ENCODE measurements at places on chromosomes 12 and 14.
A peak's percentile ranks its signal among the peaks of the same experiment; 100 is the strongest.

DNA sequence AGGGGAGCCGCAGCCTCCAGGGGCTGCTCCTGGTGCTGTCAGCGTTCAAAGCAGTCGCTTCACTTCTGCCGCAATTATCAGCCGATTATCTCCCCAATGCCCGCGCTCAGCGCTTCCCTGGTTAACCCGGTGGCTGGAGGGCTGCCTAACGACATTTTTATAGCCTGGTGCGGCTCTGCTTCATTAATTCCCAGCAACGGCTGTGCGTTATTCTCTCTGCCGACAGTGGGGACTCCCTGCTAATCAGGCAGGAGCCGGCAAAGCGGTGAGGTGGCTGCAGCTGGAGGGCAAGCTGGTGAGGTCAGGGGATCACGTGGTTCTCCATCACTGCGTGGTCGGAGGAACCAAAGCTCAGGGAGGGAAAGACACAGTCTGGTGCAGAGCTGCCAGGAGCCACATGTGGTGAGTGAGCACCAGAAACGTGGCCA, 62.9 kb downstream of the GLRX5 start:
- DNase-seq, result peak; percentile 19

DNA sequence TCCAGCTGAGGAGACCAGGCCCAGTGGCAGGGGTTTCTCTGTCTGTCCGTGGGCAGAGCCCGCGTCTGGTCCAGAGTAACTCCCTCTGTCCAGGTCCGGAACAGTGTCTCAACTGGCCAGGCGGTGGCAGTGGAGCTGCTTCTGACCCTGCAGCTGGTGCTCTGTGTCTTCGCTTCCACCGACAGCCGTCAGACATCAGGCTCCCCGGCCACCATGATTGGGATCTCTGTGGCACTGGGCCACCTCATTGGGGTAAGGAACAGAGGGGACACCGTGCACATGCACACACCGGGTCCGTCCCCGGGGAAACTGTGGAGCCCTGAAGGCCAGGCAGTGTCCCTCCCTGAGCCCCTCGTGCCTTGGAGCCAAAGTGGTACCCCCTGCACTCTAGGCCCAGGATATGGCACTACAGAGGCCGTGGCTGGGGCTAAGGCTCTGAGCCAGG, 1.5 kb downstream of the AQP6 start:
- DNase-seq, result peak; percentile 63

DNA sequence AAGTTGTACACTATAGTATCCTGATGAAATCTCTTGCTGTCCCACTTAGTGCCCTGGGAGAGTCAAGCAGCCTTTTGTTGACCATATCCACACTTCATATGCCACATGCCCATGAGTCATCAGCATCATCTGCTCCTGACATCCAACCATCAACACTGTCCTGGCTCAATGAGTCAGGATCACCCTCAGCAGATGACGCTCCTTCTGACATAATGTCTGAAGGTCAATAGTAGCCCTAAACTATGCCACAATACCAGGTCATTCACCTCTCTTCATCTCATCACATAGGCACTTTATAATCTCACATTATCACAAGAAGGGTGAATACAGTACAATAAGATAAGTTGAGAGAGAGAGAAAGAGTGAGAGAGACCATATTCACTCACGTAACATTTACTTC, 369.0 kb upstream of the FAR2 start:
- no peak for DNase-seq

DNA sequence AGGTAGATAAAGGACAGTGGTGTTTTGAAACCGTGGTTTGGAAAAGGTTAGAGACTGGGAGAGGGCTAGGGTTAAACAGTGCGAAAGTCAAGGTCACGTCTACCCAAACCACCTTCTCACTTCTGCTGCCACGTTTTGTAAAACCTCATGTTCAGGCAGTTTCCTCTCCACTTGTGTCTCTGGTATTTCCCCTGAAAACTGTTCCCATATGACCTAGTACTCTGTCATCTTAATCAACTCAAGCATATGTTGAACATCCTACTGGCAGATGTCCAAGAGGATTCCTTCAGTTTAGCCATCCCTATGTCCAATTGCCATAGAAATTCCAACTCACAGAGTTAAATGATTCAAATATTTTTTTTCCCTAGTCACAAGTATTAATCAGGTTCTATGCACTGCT, 17.4 kb downstream of the CLEC4C start:
- DNase-seq, result no peak

- no peak for DNase-seq
Observed at GRCh38 chr12:84077679-84078078, 834.9 kb downstream of the SLC6A15 start.

GRCh38 chr12:66859751-66860440, 181.0 kb upstream of the GRIP1 start:
- DNase-seq, result no peak

DNA sequence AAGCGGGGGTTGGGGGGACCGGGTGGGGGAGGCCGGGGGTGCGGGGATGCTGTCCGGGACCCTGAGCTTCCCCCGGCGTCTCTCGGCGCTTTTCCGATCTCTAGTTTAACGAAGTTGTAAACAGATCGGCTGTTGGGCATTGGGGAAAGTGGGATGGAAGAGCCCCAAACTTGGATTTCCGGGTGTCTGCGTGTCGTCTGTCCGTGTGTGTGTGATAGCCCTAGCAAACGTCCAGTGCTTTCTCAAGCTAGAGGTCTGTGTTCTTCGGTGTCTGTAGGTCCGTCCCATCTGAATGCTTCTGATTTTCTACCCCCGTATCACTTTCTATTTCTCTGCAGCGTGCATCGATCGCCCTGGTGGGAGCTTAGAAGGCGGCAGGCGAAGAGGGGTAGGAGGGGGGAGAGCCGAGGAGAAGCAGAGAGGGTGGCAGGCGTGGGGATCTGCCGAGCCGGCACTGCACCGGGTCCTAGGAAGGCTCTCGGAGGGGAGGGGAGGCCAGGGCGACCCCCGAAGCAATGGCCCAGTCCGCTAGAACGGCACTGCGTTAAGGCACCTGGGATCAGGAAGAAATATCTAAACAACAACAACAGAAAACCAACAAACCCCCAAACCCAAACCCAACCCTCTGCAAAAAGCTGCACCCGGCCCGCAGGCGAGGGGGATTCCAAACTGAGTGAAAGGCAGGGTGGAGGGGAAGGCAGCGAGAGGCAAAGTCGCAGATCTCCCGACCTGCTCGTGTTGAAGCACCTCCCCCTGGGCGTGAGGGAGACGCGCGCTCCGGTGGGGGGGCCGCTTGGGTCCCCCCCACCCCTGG, 1.0 kb downstream of the KCNA1 start:
- peak; percentile 59 for DNase-seq

DNA sequence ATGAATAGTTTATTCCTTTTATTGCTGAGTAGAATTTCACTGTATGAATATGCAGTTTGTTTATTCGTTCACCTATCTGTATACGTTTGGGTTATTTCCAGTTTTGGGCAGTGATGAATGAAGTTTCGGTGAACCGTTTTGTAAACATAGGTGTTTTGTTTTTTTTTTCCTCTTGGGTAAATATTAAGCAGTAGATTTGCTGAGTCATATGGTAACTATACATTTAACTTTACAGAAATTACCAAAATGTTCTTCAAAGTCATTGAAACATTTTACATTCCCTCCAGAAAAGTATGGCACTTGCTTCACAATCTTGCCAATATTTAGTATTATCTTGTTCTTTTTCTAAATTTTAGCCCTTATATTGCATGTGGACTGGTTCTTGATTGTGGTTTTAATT, 3.8 kb upstream of the ABCC9 start:
- no peak for DNase-seq

DNA sequence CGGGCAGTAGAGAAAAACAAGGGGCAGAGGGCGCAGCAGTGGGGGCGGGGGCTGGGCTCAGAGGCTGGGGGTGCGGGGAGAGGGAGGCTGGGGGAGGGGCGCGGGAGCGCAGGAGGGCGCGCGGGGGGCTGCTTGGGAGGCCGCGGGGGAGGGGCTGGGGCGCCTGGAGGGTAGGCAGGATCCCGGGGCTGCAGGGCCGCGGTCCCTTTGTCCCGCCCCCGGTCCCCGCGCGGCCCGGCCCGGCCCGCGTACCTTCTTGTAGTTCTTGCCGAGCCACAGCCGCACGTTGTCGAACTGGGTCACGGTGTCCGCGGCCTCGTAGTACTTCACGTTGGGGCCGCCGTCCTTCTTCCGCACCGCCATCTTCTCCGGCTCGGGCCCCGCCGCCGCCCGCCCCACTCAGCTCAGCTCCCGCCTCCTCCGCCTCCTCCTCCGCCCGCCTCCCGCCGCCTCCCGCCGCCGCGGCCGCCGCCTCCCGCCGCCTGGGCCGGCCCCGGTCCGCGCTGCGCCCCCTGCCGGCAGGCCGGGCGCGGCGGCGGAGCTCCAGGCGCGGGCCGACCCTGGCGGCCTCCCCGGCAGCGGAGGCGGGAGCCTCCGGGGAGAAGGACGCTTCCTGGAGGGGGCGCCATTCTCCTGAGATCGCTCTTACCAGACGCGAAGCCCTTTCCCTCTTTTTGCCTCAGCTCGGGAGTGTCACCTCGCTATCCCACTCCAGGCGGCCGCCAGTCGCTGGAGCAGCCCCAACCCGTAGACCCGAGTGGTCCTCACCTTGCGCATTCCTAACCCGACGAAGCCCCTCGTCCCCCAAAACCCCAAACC, at the start of gene SMARCC2:
TSS of gene SMARCC2 (minus strand) at position 385 of the 819 bp plus-strand sequence. CDS start at position 363, 22 bp downstream.
- DNase-seq, result peak; percentile 86

DNA sequence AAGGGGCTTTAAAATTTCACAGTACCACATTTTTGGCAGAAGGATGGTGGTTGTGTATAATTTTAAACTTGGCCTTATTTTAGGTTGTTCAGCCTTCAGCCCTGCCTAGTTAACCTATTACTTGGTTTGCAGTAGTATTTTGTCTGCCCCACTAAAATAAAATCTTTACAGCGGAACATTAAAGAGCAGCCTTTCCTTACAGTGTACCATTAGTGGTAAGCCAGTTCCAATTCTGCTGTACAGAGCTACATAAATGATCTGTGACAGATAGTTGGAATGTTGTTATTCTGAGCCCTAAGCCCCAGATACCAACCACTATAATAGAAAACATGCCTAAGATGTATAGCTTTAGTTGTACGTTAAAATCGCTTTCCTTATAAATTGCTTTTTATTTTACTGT, 56.2 kb downstream of the SLC38A6 start:
- DNase-seq, result no peak

DNA sequence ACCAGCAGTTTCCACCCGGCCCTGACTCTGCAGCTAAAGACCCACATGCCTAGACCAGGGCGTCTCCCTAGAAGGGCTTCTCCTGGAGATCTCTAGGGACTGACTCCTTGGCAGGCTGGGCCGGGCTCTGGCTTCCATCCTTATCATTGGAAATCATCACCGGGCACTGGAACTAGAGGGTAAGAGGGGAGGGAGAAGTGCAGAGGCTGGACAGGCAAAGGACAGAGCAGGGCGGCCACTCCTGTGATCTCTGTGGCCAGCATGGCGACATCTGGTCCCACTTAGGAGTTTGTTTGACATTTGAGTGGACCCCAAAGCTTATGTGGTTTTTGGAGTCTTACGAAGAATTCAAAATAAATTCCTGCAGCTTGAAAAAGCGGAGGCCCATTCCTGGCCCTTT, 7.1 kb downstream of the LTBP2 start:
- DNase-seq, result no peak

DNA sequence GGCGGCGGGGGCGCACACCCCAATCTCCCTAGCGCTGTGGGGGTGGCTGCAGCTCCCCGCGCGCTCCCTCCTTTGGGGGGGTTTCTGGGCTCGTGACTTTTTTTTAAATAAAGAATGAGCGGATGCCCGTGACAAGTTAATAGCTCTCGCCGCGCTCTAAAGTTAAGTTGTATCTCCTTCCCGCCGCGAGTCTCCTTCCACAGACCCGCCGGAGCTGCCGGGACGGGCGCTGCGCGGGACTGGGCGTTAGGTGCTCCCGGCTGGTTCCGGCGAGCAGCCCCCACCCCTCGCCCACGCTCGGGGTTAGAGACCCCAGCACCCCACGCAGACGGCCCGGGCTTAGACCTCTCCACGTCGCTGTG, 82.6 kb upstream of the HMGA2 start:
- DNase-seq, result peak; percentile 63

- no peak for DNase-seq
Observed at GRCh38 chr14:41699486-41699885, 92.8 kb downstream of the LRFN5 start.

GRCh38 chr14:73935666-73936065, 14.2 kb downstream of the FAM161B start:
- no peak for DNase-seq

DNA sequence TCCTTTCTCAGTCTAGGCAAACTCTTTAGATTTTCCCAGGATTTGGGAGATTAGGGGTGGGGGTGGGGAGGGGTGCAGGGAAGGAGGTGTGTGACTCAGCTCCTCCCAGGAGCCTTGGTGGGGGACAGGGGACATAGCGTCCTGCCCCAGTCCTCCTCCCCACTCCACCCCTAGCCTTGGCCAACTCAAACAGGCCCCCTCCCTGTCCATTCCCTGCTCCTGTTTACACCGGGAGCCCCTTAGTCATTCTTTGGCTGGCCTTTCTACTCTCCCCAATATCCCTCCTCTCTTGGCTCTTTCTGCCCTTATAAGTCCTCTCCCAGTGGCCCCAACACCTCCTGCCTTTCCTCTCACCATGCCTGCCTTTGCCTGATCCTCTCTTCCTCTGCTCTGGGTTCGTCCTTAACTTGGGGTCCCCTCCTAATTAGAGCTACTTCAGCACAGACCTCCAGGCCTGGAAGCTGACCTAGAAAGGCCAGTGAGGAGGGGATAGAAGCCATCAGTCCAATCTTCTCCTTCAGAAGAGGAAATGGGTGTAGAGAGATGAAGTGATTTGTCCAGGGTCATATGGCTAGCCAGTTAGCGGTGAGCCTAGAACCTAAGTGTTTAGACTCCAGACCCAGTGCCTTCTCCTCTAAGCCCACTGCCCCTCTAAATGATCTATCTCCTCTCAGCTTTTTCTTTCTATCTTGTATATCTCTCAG, 2.3 kb upstream of the ITGA5 start:
- DNase-seq, result no peak

- no peak for DNase-seq
Observed at GRCh38 chr12:560691-561390, 101.1 kb downstream of the B4GALNT3 start.

- DNase-seq, result peak; percentile 47
Observed at GRCh38 chr14:35369701-35370191, 34.8 kb downstream of the NFKBIA start.

DNA sequence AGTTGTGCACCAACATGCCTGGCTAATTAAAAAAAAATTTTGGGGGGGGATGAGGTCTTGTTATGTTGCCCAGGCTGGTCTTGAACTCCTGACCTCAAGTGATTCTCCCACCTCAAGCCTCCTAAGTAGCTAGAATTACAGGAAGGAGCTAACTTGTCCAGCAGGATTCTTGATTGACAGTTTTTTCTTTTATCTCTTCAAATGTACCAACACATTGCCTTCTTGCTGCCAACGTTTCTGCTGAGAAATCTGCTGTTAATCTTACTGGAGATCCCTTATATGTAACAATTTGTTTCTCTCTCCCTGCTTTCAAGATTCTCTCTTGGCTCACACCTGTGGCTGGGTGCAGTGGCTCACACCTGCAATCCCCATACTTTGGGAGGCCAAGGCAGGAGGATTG, 22.4 kb upstream of the MARK3 start:
- DNase-seq, result no peak

GRCh38 chr12:129530517-129530916, 373.3 kb downstream of the TMEM132D start:
- DNase-seq, result no peak

GRCh38 chr14:58641509-58641908, 3.7 kb downstream of the DACT1 start:
- DNase-seq, result no peak

- DNase-seq, result peak; percentile 55
Observed at GRCh38 chr12:110270125-110270962, 10.7 kb upstream of the ATP2A2 start.

- DNase-seq, result no peak
Observed at GRCh38 chr12:108559007-108559655, 1.8 kb downstream of the SART3 start.
